Cardiac ventricle fibroblast (primary cell): ENCODE measurements at places on chromosomes 3 and 15. TPM values are rescaled to one million over a fixed set of nuclear protein-coding genes. Genes with fewer than 3 reads are reported as not detected.

Gene BNIP2
- 53.8 and 80.1 TPM in 2 replicates for total RNA-seq

Gene IL5RA
- not detected in 2 replicates for total RNA-seq

Gene NPAP1
- not detected in 2 replicates for total RNA-seq

Gene CCDC39
- total RNA-seq = not detected in 2 replicates

Gene ST8SIA2
- total RNA-seq = not detected in 2 replicates

Gene SAMMSON
- total RNA-seq = not detected in 2 replicates

Gene MINAR1
- total RNA-seq = 1.00 and 1.1 TPM in 2 replicates

Gene IGF2BP2
- 27.5 and 47.8 TPM in 2 replicates for total RNA-seq

Gene EIF2B5
- 13.9 and 15.5 TPM in 2 replicates for total RNA-seq

Gene GOLGA6C
- not detected in 2 replicates for total RNA-seq

Gene CCDC80
- total RNA-seq = 829 and 895 TPM in 2 replicates

Gene NAALADL2
- total RNA-seq = 6.6 and 7.3 TPM in 2 replicates

Gene HCLS1
- 1.7 and 3.5 TPM in 2 replicates for total RNA-seq

Gene PPM1L
- 8.6 and 10.0 TPM in 2 replicates for total RNA-seq

Gene IGSF11
- total RNA-seq = not detected in 2 replicates

Gene CISH
- 3.5 and 4.7 TPM in 2 replicates for total RNA-seq

Gene GPR62
- 0.12 TPM in 1 of 2 replicates, not detected in the other for total RNA-seq

Gene SYNPR
- not detected in 2 replicates for total RNA-seq

Gene LYZL4
- total RNA-seq = not detected in 2 replicates
